ENCODE measurements at places on chromosomes 16 and 17.

DNA sequence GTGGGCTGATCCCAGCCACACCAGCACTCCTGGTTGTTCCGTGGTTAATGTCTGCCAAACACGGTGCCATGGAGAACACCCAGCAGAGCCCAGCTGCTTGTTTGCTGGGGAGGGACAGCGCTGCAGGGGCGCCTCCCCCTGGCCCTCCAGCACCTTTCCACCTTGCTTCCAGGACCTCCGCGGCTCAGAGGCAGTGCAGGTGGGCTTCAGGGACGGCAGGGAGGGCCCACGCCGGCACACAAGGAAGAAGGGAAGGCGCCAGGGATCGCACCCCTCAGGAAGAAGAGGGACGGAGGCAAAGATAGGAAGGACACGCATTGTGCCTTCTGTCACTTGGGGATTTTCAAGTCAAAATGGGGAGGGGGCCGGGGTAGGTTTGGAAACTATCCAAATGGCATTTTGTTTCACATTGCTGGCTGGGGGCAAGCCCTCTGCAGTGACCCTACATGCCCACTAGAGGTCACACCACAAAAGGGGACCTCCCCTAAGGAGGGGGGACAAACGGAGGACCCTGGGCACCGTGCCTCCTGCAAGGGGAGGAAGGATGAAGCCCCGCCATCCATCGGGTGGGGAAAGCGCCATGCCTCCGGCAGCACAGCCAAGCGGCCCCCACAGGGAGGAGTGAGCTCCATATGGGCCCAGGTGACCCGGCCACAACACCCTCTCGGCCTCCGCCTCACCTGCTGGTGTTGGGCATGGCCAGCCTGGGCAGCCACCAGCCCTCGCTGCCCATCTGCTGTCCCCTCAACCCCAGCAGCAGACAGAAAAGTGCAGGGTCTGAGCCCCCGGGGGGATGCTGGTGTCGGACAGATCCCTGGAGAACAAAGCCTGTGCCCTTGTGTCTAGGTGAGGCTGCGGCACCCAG lies 7.5 kb upstream of the C16orf95 start:
- no peak for DNase-seq

- no peak for DNase-seq
These were observed 6.6 kb upstream of the DPEP2 start for GRCh38 chr16:68005786-68006286.

DNA sequence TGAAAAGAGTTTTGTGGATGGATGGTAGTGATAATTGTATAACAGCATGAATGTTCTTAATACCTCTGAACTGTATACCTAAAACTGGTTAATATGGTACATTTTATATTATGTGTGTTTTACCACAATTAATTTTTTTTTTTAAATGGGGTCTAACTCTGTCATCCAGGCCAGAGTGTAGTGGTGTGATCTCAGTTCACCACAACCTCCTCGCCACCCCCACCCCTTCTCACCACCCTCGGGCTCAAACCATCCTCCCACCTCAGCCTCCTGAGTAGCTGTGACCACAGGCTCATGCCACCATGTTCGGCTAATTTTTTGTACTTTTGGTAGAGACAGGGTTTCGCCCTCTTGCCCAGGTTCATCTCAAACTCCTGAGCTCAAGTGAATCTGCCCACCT lies 123.2 kb downstream of the CDRT15L2 start:
- DNase-seq = no peak

DNA sequence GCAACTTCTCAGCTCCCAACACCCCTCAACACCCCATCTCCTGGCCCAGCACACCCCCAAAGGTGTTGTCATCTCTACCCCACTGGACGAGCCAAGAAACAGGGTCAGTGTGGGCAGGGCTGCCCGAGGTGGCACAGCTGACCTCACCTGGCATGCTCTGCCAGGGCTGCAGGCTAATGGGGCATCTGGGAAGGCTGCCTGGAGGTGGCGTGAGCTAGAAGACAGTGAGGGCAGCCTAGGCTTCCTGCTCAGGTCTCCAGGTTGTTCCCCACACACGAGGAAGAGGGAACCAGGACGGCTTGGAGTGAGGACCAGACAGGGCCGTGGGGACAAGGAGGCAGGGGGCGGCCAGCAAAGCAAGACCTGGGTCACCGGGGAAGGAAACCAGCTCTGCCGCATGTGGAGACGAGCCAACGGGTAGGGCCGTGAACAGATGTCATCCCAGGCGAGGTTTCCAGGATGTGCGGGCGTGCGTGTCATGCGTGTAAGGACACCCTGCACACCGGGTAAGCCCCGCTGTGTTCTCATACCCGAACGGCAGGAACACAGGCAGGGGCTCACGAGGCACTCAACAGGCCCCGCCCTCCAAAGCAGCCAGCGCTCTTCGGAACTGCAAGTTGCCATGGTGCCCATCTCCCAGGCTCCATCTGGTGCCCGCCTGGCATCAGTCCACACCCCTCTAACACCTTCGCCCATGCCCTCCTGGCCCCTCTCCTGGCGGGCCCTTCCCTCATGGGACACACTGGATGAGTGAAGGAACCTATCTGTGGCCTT lies 29.6 kb upstream of the PVALEF start:
- DNase-seq = no peak

DNA sequence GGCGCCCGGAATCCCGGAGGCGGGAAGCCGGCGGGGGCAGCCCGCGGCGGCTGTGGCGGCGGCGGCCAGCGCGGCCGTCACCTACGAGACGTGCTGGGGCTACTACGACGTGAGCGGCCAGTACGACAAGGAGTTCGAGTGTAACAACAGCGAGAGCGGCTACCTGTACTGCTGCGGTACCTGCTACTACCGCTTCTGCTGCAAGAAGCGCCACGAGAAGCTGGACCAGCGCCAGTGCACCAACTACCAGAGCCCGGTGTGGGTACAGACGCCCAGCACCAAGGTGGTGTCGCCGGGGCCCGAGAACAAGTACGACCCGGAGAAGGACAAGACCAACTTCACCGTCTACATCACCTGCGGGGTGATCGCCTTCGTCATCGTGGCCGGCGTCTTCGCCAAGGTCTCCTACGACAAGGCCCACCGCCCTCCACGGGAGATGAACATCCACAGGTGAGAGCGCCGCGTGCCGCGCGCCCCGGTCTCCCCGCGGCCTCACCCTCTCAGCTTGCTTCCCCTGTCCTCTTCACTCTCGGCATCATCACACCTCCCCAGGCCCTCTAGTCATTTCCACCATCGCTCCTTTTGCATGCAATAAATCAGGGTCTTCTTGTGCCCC lies 706 bp downstream of the SHISA6 start:
- no peak for DNase-seq

- DNase-seq = no peak
These were observed 7.2 kb downstream of the WWOX start for GRCh38 chr16:78106686-78107085.

DNA sequence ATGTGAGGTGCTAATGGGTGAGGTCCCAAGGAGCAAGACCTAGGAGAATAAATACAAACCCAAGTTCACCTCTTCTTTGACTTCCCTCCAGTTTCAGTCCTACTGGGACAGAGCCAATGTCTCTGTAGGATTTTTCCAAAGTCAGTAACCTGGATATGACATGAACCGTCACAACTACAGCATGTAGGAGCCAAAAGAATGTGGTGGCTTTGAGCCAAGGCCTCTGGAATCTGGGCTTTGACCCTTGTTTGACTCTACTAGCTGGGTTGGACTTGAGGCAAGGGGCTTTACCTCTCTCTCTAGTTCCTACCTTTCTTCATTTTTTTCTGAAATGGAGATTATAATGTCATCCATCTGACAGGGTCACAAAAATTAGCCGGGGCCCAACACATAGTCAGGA lies 91.4 kb downstream of the CACNG3 start:
- no peak for DNase-seq

DNA sequence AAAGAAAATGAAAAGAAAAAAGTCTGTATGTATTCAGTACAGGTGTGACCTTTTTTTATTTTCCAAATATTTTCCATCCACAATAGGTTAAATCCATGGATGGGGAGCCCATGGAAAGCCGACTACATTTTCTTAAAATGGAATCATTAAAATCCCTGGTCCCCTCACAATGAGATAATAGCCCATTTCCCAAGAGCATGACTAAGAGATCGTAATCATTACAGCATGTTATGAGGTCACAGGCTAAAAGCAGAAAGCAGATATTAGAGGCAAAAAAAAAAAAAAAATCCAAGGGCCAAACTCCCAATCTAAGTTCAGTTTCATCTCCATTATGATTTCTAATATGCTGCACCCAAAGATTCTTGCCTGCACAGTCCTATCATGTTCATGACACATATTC lies 44.7 kb downstream of the CYTH1 start:
- DNase-seq = no peak

GRCh38 chr16:16989368-16989767 lies 481.4 kb downstream of the XYLT1 start:
- DNase-seq = no peak

DNA sequence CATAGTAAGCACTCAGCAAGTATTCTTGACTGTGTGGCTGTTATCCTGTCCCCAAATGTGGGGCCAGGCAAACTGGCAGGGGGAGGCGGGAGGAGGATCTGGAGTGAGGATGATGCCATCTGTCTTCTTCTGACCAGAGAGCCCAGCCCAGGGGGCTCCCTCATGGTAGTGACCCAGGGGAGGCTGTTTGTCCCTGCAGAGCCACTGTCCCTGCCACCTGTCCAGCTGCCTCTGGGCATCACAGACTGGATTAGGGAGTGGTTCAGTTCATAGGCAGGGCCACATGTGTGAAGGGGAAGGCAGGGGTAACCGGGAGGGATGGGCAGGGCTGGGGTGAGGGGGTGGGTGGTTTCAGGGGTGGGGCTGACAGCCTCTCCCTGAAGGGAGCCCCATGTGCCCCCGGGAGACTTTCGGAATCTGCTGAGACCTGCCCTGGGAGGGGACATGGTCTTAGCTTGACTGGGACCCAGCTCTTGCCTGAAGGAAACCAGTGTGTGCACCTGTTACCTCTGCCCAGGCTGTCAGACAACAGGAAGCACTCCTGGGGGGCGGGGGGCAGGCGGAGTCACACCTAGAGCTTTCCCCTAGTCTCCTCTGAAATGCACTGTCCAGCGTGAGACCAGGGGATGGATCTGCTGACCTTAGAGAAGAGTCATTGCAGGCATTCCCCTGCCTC lies 15.2 kb downstream of the ARHGAP23 start:
- DNase-seq = no peak

DNA sequence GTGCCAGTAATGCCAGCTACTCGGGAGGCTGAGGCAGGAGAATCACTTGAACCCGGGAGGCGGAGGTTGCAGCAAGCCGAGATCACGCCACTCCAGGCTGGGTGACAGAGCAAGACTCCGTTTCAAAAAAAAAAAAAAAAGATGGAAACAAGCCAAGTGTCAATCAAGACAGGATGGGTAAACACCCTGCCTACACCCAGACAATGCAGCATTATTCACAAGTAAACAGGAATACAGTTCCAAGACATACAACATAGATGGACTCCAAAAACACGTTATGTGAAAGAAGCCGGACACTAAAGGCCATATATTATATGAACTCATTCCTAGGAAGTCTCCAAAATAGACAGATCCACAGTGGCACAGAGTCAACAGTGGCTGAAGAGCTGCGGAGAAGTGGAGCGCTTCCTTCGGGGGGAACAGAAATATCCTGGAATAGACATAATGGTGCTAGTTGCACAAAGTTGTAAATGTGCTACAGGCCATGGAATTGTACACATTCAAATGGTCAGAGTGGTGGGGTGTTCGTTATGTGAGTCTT lies 33.9 kb downstream of the ANKRD11 start:
- DNase-seq = no peak

GRCh38 chr16:57377080-57377841 lies 5.0 kb downstream of the CX3CL1 start:
- no peak for DNase-seq

- no peak for DNase-seq
These were observed 46.3 kb downstream of the ZCCHC14 start for GRCh38 chr16:87446479-87446878.

All from HCT116 (cell line).